ENCODE measurements at places on chromosomes 2 and 18. TPM values are rescaled to one million over a fixed set of nuclear protein-coding genes. Genes with fewer than 3 reads are reported as not detected.

DNA sequence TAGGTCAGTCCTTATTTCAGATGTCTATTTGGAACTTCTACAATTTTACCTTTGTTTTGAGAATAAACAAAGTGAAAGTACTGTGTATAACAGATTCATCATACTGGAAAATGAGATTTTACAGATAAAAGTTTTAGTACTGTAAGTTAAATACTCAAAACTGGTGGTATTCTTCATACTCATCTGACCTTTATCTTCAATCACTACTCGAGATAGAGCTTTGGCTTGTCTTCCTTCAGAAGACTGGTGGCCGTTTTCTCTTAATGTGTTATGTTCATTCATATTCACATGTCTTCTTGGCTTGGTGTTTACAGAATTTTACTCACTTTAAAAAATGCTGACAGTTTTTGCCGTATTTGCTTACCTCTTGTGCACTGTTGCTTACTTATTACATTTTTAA, 2.1 kb downstream of the SPOPL start:
- no peak for DNase-seq

GRCh38 chr2:60468382-60469085, 84.9 kb downstream of the BCL11A start:
- no peak for DNase-seq

DNA sequence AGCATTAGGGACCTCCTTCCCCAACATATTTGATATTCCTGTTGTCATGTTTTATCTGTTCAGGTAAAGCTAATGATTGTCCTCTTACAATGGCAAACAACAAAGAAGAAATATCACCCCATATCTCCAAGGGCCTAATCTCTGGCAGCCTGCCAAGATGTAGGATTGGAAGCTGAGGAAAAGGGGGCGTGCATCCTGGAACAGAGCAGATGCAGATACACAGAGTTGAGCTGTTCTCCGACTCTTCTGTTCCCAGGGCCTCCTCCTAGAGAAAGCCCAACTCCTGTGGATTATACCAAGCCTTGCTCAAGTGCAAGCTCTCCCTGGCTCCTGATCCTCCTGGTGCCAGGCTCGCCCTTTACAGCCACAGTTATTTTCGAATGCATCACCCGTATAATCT, 35.2 kb upstream of the CD207 start:
- no peak for DNase-seq

DNA sequence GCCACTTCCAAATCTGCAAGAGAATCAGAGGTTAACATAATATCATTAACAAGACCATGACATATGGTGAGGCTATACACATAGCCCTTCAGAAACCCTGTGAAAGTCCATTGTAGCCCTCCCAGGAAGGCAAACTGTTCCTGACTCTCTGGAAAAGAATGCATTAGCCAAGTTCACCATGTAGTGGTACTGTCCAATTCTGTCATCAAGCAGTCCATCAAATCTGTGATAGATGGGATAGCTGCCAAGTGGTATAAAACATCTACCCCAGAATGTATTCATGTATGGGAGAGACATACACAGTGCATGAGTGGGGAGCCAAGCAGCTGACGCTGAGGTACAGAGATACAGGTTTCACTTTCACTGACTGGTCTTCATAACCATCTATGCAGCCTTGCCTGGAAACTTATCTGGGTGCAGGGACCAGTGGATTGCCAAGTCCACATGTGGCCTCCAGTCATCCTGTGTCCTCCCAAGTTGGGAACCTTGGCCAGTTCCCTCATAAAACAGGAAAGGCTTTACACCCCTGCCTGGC, 281.1 kb downstream of the MBD2 start:
- DNase-seq: no peak

DNA sequence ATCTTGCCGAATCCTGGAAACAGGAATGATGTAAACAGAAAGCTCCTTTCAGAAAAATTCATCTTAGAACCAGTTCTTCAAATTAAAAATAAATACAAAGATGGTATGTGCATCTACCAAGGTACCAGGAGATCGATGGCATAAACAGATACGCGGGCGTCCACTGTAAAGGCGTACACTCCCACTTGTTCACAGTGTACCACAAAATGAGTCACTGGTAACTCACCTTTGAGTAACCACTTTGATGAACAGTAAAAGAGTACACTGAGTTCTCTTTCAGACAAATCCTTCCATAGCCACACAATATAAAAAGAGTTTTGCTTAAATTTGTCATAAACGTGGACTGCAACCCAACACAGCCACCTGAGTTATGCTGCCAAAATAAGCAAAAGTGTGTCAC, 128.3 kb downstream of the DNER start:
- no peak for DNase-seq

DNA sequence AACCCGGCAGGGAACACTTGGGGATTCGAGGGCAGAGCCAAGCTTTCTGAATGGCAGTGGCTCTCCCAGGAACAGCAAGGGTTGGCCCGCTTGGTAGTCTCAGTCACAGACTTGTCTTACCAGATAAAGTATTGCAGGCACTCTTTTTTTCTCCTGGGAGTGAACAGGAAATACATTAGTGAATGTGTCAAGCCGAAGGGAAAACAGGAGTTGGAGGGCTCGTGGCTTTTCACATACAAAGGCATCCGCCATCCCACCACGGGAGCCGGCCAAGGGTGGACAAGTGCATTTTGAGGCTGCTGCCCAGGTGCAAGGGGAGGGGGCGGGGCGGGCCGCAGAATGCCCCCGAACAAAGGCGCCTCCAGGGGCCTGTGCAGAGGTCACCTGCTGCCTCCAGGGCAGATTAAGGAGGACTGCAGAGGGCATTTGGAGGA, 163.3 kb upstream of the SIX3 start:
- DNase-seq: no peak

DNA sequence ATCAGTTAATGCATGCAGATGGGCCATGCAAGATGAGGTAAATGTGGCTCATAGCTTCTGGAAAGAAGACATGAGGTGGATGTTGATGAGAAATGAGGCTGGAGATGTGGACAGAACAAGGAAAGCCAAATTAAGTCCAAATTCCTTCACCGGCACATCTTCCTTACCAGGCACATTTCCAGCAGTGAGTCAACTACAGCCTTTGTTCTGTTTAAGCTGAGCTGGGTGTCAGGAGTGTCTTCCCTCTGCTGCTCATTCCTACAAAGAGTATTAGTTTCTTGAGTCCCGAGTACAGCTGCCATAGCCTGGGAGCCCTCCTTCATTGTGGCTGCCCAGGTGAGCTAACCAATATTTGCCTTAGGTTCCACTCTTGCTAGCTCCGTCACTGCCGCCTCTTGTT, 945.0 kb downstream of the SLC4A3 start:
- DNase-seq: no peak

DNA sequence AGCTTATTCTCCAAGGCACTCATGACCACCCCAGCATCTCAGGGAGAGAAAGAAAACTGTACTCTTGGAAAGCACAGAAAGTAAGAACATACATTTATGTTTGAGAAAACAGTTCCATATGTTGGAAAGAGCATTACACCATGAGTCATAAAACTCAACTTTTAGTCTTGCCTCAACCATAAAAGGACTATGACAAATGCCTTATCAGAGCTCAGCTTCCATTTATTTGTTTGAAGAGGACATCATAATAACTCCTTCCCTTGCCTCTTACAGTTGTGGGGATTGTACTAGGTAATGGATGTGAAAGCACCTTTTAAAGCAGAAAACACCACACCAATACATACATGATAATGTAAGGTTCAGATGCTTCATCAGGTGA, 370.8 kb downstream of the LNPK start:
- DNase-seq: no peak

GRCh38 chr2:165440367-165440766, 29.1 kb upstream of the CSRNP3 start:
- no peak for DNase-seq

DNA sequence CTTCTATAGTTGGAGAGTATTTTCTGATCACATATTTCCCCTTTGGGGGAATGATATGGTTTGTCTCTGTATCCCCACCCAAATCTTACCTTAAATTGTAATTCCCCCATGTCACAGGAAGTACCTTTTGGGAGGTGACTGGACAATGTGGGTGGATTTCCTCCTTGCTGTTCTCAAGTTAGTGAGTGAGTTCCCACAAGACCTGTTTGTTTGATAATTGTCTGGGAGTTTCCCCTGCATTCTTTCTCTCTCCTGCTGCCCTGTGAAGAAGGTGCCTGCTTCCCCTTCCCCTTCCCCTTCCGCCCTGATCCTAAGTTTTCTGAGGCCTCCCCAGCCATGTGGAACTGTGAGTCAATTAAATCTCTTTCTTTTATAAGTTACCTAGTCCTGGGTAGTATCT, 222.7 kb upstream of the SLC39A10 start:
- no peak for DNase-seq

- DNase-seq: no peak
These were observed 102.5 kb downstream of the CHN1 start for GRCh38 chr2:174902506-174903263.

GRCh38 chr2:172460780-172461201, 33.4 kb downstream of the ITGA6 start:
- DNase-seq: no peak

- no peak for DNase-seq
These were observed 80.3 kb downstream of the TMEM17 start for GRCh38 chr2:62425684-62426083.

GRCh38 chr18:2102022-2102421, 469.3 kb downstream of the METTL4 start:
- no peak for DNase-seq

The TUBB8B gene
- 0.33 TPM for total RNA-seq

The THSD7B gene
- 0.94 TPM for total RNA-seq

The GALR1 gene
- 0.40 TPM for total RNA-seq
